Coronary artery (tissue), 2 donors: ENCODE measurements at places on chromosomes 6 and 20.

DNA sequence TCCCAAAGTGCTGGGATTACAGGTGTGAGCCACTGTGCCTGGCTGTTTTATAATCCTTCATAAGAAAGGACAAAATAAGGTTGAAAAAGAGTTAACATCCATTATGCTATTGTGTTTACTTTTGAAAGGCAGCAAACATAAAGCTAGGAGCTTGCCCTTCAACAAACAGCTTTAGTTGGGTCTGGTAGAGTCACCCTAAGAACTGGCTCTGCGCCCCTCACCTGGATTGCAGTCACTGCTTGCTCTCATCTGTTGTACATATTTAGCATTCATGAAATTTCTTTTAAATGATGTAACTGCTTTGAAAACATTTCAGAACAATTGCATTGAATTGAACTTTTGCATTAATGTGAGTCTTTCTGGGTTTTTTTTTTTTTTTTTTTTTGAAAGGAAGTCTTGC, 38.9 kb downstream of the JARID2 start:
- no peak for DNase-seq

GRCh38 chr6:157020881-157021343, 243.7 kb downstream of the ARID1B start:
- DNase-seq: no peak

GRCh38 chr6:134735461-134735860, 214.4 kb downstream of the ALDH8A1 start:
- DNase-seq: no peak

DNA sequence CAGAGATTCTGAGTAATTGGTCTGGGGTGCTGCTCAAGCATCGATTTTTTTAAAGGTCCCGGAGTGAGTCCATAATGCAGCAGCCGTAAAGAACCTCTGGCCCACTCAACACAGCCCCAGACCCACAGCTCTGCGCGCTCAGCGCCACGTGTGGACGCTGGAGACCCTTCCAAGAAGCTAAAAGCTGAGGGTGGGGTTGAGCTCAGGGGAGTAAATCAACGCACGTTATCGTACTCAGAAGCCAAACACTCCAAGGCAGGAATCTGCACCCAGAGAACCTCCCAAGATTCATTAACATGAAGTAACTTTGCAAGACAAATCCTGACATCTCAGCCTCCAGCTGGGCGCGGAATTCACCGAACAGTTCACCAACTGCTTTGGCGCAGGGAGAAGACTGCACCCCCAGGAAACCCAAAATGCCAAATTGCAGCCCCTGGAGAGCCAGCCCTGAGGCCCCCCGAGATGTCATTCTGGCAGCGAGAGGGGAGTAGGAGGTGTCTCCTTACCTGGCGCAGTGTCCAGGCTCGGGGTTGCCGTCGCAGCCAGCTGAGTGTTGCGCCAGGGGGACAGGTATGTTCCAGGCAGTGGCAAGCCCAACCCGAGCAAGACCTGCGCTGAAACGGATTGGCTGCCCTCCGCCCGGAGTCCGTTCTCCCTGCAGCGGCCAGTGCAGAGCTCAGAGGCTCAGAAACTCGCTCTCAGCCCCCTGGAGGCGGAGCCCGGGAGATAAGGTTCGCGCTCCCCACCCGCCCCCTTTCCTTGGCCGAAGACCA, at the start of gene COL21A1:
Gene COL21A1, minus strand, starts transcription at position 700 of the 773 bp plus-strand sequence. CDS start 64,962 bp downstream, outside the sequence.
- DNase-seq: peak; percentile 88

DNA sequence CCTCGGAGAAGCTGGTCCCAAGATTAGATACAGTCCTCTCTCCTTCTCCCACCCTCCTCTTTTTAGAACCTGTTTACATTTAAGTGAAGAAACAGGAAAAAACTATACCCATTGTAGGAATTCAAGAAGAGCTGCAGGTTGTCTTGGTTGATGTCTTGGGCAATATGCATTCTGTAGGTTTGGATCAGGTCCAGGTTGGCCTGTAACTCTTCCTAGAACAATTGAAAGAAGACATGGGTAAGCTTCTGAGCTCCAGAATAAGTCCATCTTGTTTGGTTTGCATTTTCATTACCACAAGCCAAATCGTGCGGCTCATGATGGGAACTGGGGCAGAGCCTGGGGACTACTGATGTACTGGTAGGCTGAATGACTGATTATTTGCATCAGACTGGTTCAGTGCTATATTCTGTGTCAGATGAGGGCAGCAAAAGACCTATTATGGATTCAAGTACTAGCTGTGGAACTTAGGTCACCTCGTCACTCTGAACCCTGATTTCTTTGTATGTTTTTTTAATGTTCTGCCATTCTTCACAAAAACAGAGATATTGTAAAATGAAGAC, 20.3 kb upstream of the SLA2 start:
- no peak for DNase-seq

- DNase-seq: no peak
Measured at GRCh38 chr6:91822581-91822980, 1235.7 kb upstream of the MAP3K7 start.

DNA sequence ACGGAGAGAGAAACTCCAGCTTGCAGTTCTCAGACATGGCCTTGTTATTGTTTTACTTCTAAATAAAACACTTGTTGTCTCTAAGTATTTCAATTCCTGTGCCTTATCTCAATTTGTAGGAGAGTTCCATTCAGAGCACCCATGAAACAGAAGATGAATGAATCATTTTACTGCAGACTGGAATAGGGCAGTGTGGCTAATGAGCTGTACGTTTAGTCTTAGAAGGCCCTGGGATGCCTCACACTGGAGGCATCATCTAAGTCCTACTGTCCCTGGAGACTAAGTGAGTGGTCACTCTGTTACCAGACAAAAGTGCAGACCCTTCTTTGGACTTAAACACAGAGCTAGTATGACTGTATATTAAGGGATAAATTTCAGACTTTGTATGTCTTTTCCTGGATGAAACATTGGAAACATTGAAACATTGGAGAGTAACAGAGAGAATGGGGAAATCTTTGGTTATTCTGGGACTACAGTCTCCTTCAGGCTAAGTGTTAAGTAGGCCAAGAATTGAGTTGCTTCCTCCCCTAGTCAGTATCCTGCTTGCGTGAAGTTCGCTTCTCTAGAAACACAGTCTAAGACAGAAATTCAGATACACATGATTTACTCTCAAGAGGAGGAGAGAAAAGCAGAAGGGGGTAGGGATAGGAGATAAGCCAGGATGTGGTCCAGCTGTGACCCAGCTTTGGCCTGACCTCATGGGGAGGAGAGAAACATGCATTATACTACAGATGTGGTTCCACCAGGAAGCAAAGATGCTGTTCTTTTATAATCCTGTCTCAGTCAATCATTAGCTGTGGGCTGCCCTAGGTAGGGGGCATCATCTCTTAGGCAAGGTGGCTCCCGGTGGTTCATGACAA, 167.4 kb upstream of the BMP2 start:
- DNase-seq: no peak

DNA sequence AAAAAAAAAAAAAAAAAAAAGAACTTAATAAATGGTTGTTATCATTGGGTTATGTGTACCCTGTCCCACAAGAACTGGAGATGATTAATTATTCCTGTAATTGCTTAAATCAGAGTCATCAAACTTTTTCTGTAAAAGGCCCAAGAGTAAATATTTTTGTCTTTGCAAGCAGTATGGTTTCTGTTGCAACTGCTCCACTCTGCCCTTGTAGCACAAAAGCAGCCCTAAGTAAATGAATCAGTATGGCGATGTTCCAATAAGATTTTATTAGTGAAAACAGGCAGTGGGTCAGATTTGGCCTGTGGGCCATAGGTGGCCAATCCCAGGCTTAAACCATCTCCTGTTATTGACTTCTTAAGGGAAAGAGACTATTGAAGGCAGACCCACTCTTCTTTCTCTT, 252.7 kb downstream of the TSHZ2 start:
- DNase-seq: no peak

DNA sequence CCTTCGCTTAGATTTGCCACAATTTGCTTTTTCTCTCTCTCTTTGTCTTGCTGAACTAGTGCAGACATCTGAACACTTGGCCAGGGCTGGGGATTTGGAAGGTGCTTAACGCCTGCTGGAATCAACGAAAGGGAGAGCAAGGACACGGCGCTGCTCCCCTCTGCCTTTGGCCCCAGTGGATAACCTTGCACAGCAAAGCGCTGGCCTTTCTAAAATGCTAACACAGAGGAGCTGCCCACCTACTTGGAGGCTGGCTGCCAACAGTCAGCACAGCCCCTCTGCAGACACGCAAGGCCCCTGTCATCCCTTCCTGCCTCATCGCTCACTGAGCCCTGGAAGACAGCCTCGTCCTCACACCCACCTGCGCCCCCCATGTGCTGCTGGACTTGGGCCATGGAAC, 37.5 kb downstream of the C20orf203 start:
- no peak for DNase-seq

GRCh38 chr20:19730706-19731105, 27.4 kb upstream of the RIN2 start:
- DNase-seq: peak; percentile 26

- no peak for DNase-seq
Measured at GRCh38 chr6:29946223-29947076, 4.1 kb downstream of the HLA-A start.

- DNase-seq: no peak
Measured at GRCh38 chr20:61253264-61253639, 1.2 kb downstream of the CDH4 start.

DNA sequence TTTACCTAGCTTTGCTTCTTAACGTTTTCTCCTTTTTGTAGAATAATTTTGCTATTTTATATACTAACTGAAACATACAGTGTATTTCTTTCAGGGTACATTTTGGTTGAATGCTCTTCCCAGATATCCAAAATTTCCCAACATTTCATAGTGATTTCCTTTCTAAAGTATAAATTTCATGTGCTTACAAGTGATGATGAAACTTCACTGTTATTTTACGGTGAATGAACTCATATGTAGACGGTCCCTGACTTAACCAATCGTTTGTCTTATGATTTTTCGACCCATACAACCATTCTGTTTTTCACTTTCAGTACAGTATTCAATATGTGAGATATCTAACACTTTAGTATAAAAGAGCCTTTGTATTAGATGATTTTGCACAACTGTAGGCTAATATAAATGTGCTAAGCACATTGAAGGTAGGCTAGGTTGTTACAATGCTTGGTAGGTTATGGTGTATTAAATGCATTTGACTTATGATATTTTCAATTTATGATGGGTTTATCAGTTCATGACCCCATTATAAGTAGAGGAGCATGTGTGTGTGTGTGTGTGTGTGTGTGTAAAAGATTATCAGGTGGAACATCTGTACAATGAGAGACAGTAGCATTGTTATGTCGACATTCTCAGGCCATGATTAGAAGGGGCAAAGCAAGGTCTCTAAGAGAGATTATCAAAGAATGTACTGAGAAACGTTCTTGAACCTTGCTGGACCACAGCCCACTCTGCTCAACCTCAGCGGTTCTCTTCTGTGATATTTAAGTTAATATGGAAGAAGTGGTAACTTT, 20.9 kb downstream of the HIVEP1 start:
- DNase-seq: no peak

GRCh38 chr6:26197933-26198721, 110.9 kb downstream of the HFE start:
- no peak for DNase-seq

- no peak for DNase-seq
Measured at GRCh38 chr6:25670208-25670607, 18.2 kb downstream of the SCGN start.

DNA sequence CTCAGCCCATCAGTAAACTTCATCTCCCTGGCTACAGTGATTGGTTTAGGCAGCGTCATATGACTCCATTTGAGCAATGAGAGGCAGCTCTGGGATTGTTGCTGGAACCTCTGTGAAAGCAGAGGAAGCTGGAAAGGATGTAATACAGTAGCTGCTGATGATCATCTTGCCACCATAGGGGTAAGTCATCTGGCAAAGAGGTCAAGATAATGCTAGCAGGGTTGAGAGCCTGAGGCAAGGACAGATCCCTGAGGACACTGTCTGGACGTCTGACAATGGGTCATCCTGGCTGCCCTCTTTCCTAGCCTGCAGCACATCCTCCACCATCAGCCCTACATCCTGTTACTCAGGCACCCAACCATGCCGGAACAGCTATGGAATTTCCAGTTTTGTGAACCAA, 25.5 kb upstream of the FKBP1A start:
- DNase-seq: no peak

DNA sequence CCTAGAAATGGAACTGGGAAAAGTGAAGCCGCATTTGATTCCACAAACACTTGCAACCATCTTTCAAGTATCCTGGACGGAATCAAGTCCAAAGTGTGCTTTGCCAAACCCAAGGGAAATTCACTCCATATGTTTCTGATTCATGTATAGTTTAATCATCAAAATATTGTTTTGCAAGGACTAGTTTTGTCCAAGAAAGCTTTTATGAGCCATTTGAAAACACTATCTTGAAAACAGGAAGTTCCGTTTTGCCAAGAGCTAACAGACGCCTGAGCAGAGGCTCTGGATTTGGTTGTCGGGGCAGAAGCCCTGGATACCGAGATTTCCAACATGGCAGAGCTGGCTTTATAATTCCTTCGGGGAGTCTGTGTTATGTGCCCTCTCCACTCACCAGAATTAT, 251.1 kb downstream of the PHACTR1 start:
- DNase-seq: no peak

DNA sequence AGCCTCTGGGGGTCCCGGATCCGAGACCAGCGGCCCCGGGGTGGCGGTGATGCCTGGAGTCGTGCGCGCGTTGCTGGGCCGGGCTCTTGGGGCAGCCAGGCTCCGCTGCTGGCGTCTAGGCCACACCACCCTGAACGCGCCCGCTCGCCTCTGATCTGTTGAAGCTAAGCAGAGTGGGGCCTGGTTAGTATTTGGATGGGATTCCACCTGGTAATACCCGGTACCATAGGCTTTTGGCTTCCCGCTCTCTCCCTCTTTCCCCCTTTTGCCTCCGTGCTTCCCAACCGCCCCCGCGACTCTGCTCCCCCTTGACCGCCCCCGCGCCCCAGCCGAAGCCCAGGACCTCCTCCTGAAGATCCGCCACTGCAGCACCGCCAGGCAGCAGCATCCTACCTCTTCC, 1383.5 kb upstream of the DEFB115 start:
- DNase-seq: peak; percentile 79
